ENCODE measurements at places on chromosomes 3 and 15.

- DNase-seq, result no peak
These were observed 309.1 kb downstream of the NLGN1 start for GRCh38 chr3:173706630-173707029.

GRCh38 chr3:53350652-53351051, 3.3 kb upstream of the DCP1A start:
- no peak for DNase-seq

DNA sequence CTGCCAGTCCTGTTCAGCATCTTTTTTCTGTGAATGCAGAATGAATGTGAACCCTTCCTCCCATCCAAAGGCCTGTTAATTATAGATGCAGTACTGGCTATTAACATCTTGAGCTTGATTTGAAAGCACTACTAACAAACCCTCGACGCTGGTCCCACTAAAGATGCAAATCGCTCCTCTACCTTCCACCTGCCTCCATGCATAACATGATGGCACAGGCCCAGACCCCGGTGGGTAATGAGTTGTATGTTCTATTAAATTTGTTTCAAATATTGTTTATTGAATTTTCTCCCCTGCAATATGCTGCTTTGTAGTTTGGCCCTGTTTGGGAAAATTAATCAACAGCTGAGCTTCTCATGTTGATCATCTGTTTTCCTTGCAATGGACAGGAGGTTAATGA, 69.3 kb downstream of the RAB11A start:
- no peak for DNase-seq

- no peak for DNase-seq
These were observed 77.2 kb upstream of the WDR72 start for GRCh38 chr15:53836618-53837017.

DNA sequence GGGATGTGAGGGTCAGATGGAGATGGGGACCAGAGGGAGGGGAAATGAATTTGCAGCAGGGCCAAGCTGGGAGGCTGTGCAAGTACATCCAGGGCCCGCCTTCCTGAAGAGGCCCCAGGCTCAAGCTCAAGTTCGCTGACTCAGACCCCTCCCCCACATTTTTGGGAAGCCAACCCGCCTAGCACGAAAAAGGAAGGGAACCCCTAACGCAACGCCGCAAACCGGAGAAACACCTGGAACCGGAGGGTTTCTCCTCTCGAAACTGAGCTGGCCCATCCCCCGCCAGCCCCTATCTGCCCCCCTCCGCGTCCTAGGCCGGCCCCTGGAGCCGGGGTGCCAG, 624 bp downstream of the AP3B2 start:
- DNase-seq, result no peak

- no peak for DNase-seq
These were observed 26.5 kb upstream of the MINDY4B start for GRCh38 chr3:150931745-150932144.

- no peak for DNase-seq
These were observed 309.7 kb downstream of the LSAMP start for GRCh38 chr3:116135457-116136085.

DNA sequence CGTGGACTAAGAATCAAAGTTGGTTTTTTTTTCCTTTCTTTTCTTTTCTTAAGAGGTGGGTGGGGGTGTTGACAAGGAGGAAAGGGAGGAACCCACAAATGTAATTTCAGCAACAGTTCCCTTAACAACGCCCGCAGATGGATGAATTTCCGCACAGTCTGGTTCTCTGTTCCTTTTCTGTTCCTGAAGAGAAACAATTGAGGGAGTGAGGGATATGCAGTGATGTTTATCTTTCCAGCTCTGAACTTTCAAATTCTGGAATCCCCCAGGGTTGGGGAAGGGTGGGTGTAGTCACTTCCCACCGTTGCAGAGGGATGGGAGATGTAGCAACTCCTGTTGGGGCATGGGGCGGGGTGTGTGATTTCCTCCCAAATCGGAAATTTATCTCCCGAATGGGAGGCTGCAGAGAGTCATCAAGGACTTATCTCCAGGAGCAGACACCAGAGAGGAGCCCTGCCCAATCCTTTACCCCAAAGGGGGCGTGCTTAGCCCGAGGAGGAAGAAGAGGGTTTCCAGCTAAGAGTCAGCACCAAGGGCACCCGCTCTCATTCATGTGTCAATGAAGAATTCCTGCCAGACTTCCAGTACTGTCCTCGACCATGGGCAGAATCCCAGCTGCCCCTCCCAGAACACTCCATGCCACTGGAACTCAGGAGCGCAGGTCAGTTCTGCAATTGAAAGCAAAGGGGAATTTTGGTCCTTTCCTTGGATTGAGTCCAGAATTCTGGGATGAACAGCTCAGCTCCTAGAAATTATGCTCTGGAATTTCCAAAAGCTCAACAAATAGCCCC, 35.0 kb upstream of the CFAP161 start:
- DNase-seq, result no peak

- no peak for DNase-seq
These were observed 248.2 kb downstream of the TBC1D5 start for GRCh38 chr3:17494117-17494809.

GRCh38 chr15:56719021-56719612, 14.2 kb downstream of the ZNF280D start:
- no peak for DNase-seq
